ENCODE measurements at places on chromosomes 6 and 20.

DNA sequence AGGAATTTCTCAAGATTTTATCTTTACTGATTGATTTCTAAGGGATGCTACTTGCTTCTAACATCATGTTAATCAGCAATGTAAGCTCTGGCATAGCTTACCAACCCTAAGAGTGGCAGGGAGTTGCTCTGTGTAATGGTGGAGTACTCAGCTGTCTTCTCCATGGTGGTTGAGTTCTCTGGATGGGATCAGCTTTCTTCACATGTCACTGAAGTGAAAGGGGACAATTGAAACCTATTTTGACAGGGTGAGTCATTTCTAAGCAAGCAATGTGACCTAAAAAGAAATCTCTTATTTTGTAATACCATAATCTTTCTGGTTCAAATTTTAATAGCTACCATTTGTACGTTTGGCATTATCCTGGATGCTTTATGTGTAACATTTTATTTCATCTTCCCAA lies 430.4 kb downstream of the GJA1 start:
- no peak overlapping the region for H3K4me3 ChIP-seq
- H3K4me1 ChIP-seq = no peaks in the 10 kb centered on the region
- DNase-seq = no peak

GRCh38 chr6:106801256-106801655 lies 171.9 kb downstream of the QRSL1 start:
- DNase-seq = no peak
- peaks cover 10% of the 10 kb centered on the region for H3K4me1 ChIP-seq
- H3K36me3 ChIP-seq = no peaks in the 10 kb centered on the region
- H3K4me3 ChIP-seq = no peak overlapping the region
- peaks cover 16% of the 10 kb centered on the region for H3K27me3 ChIP-seq
- H3K27ac ChIP-seq = no peak overlapping the region

DNA sequence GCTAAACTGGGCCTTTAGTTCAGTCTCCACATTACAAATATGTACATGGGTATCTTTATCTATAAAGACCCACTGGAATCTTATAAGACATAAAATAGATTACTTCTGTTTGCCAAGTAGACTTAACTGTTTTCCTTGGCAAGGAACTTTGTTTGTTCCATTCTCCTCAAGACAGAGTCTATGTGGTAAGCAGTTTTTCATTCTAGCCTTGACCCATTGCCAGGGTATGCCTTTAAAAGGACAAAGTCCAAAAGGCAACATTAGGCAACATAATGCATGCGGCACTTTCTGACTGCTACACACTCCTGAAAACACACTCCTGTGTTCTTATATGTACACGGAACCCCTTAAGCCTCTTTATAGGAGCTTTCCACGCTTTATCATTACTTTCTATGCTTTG lies 20.4 kb downstream of the VNN1 start:
- H3K4me3 ChIP-seq = no peak overlapping the region
- no peak for DNase-seq
- H3K4me1 ChIP-seq = no peaks in the 10 kb centered on the region
- H3K27ac ChIP-seq = no peak overlapping the region

DNA sequence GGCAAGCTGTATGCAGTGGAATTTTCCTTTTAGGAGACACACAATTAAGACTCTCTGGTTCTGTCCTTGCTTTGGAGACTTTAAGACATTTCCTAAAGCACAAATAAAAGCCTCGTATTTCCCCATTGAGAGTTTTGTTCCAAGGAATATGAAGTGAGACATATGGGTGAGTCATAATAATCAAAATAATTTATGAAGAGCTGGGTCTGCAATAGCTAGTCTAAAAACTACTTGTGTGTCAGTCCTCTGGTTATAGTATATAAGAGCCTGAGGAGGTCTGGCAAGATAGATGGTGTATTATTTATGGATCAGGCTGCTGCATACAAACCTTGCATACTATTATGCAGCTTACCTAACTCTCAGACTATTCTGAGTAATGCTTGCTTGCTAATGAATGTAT lies 142.6 kb downstream of the ADGRG6 start:
- H3K4me1 ChIP-seq = no peaks in the 10 kb centered on the region
- no peaks in the 10 kb centered on the region for H3K27me3 ChIP-seq
- no peak overlapping the region for H3K4me3 ChIP-seq

DNA sequence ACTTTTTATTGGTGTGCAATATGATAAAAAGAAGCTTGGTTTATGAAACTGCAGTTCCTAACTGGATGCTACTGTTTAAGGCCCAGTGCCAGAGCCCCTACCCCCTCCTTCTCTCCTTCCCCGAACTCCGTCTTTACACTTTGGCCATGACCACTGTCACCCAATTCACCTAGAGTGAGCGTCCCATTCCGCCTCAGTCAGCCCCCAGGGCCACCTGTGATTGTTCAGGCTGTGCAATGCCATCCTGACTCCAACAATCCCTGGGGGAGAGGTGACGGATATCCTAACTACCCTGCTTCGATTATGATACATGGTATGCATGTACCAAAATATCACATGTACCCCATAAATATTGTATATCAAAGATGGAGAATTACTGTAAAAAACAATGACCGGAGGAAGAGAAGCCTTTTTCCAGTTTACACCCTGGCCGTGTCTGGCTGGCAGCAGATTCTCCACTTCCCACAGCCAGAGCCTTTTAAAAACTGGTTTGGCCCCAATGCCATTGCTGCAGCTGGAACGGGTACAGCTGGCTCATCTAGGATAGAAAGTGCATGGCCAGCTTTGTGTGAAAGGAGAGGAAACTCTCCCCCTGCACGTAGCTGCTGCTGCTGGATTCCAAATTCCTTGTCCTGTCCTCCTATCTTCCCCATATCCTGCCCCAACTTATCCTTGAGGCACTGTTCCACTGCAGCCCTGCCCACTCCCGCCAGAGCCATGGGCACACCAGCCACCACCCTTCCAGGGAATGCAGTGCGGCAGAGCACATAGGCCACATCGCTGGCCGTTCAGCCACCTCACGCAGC lies 99.7 kb downstream of the JPH2 start:
- H3K27ac ChIP-seq = no peak overlapping the region
- DNase-seq = no peak
- peaks cover 28% of the 10 kb centered on the region for H3K27me3 ChIP-seq

- H3K27me3 ChIP-seq = no peaks in the 10 kb centered on the region
- H3K4me3 ChIP-seq = no peak overlapping the region
- H3K27ac ChIP-seq = no peak overlapping the region
- H3K36me3 ChIP-seq = peaks cover 6% of the 10 kb centered on the region
Observed at GRCh38 chr20:5831539-5832237, 81.5 kb downstream of the SHLD1 start.

GRCh38 chr6:24743944-24744335 lies 25.0 kb upstream of the C6orf62 start:
- H3K4me1 ChIP-seq = peaks cover 14% of the 10 kb centered on the region
- no peak for DNase-seq
- H3K27me3 ChIP-seq = peaks cover 6% of the 10 kb centered on the region

DNA sequence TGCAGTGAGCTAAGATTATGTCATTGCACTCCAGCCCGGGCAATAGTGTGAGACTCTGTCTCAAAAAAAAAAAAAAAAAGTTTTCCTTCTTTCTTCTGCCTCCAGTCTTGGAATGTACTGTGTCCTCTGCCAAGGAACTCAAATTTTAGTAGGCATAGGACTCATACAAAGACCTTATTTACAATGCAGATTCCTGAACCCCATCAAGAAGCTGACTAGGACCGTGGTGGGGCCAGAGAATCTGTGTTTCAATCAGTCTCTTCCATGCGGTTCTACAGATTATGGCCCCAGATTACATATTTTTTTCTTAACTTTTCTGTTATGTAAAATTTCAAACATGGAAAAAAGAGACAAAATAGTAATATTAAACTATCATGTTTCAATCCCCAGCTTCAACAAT lies 29.8 kb upstream of the PIM1 start:
- H3K27me3 ChIP-seq = peaks cover 3% of the 10 kb centered on the region
- H3K4me1 ChIP-seq = peaks cover 13% of the 10 kb centered on the region
- no peak overlapping the region for H3K4me3 ChIP-seq
- DNase-seq = no peak
- no peak overlapping the region for H3K27ac ChIP-seq

DNA sequence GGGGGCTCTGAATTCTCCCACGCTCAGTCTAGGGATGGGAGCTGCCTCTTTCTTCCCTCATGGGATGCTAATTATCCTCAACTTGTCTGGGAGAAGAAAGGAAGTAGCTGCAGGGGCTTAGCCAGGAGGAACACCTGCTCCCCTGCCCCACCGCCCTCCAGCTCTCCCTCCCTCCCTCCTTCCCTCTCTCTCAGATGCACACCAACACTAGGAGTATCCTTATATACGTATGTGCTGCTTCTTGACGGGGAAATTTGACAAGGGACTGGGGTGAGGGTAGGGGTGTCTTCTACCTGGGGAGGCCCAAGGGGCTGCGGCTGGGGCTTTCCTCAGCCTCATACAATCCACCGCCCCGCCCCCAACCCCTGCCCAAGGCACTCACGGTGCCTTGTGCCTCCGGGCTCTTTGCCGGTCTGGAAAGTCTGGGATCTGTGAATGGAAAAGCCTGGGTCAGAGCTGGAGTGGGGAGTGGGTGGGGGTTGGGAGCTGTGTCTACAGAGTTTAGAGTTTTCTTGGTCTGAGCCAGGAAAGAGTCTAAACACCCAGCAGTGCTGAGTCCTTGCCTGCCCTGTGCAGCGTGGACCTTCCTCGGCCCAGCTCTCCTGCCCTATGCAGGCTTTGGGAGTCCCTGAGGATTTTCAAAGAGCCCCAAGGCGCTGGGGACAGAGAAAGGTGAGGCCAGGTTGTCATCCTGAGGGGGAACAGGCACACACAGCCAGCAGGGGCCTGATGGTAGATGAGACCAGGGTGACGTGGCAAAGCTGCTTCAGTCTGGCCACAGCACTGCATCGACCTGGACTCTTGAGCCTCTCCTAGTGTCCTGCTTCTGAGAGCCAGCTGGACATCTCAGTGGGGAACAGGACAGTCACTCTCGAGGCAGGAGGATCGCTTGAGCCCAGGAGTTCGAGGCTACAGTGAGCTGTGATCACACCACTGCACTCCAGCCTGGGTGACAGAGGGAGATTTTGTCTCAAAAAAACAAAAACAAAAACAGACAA lies 29.3 kb upstream of the EMILIN3 start:
- H3K36me3 ChIP-seq = no peaks in the 10 kb centered on the region
- H3K4me1 ChIP-seq = no peaks in the 10 kb centered on the region
- H3K27me3 ChIP-seq = no peaks in the 10 kb centered on the region
- DNase-seq = no peak

GRCh38 chr6:61886608-61887259 lies 399.3 kb downstream of the KHDRBS2 start:
- no peaks in the 10 kb centered on the region for H3K27me3 ChIP-seq
- no peaks in the 10 kb centered on the region for H3K36me3 ChIP-seq
- H3K4me1 ChIP-seq = no peaks in the 10 kb centered on the region
- H3K4me3 ChIP-seq = no peak overlapping the region
